ENCODE measurements at places on chromosomes 11 and 22.
A peak's percentile ranks its signal among the peaks of the same experiment; 100 is the strongest.

DNA sequence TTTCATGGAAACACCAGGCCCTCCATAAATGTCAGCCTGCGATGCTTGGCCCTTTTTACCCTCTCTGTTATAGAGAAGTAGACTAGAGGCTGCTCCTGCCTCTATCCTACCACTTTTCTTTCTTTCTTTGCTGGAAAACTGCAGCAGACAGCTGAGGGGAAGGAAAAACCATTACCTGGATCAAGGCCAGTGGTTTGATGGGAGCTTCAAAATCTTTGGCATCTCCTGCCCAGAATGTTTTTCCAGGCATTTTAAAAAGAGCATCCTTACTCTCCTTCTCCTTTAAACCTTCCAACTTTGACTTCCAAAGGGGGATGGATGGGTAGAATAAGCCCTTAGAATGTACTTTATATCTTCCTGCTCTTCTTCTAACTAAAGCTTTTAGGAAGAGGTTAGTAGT lies 44.9 kb downstream of the EXT2 start:
- no peak for DNase-seq

DNA sequence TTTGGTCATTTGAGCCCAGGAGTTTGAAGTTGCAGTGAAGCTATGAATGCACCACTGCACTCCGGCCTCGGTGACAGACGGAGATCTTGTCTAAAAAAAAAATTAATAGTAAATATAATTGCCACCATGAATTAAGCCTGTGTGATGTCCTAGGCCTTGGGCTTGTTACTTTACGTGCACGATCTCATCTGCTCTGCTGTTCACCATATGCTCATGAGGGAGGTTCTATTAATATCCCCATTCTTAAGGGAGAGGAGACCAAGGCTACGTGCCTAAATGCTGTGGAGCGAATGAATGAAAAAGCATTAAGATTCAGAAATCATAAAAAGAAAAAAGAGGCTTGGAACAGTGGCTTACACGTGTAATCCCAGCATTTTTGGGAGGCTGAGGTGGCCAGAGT lies 2.6 kb upstream of the ATG2A start:
- DNase-seq, result no peak

DNA sequence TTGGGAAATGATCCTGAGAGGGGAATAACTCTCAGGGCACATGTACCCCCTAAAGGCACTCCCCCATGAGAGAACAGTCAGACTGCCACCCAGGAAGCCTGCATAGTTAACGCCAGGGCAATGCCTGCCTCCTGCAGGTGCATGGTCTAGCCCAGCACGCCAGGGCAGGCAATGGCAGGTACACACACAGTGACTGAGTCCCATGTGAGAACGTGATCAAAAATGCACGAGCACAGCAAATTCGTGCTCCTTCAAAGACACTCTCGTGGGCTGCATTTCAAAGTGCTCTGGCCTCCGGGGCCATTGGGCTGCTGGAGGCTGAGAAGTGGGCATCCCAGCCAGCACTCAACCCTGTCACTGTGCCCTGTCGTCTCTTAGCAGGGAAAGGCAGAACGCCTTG lies 79.7 kb downstream of the SHANK2 start:
- DNase-seq, result no peak

DNA sequence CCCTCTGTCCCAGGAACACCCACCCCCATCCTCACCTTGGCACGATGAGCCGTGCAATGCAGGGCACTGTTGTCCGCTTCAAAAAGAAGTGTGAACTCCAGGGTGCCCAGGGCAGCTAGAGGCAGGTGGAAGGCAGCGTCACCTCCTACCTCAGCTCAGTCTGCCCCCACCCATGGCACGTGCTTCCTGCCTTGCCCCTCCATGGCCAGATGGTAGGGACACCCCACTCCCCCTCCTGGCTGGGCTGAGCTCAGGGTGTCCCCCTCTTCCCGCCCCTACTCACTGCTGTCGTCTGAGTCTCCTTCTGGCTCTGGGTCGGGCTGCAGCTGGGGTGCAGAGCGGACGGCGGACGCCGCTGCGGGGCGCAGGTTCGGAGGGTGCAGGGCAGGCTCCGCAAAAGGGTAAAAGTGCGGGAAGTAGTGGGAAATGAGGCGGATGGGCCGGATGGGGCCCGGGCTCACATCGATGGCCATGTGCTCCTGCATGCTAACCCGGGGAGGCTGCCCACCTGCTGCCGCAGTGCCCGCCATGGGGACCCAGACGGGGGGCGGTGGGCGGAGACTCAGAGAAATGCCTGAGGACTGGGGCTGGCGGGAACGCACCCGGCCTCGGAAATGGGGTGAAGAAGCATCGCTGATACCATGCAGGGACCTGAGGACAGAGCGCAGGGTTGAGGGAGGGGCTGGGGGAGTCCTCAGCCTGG lies 9.1 kb downstream of the NDUFV1 start:
- no peak for DNase-seq

DNA sequence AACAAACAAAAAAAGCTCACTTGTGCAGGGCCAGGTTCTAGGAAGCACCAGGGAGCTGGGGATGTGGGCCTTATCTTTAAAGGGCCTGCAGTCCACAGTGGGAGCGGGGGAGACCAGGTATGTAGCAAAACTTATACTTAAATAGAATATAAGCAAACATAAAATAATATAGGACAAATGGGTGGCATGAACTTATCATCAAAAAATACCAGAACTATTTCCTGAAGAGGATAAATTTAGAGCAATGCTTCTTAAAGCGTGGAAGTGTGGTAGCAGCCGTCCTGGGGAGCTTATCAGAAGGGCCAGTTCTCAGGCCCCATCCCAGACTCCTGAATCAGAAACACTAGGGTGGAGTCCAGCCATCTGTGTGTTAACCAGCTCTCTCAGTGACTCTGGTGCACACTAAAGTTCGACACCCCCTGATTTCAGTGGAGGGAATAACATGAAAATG lies 9.3 kb downstream of the VPS26B start:
- no peak for DNase-seq

DNA sequence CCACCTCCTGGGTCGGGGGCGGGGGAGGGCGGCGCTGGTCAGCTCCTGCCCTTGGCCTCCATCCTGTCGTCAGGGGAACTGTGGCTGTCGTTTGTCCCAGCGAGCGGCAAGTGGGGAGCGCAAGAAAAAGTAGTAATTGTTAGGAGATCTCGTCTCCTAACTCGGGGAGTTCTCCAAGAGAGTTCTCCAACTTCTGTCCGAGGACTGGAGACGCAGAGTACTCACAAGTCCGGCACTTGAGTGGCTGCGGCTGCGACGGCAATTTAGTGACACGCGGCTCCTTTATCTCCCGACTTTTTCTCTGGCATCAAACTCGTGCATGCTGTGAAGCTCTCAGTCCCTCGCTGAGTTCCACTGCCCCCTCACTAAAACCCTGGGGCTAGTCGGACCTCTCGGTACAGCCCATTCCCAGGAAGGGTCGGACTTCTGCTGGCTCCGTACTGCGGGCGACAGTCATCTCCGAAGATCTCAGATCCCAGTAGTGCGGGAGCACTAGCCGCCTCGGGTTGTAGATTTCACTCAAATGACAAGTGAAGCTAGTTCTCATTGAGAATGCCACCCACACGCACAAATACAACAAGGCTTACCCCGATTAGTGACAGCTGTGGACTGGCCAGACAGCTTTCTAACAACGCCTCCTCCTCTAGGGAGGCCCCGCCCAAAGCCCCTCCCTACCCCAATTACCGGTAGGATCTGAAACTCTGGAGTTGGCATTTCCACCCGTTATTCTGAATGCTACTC lies at the start of gene PGR:
PGR (minus strand) TSS at position 611 of the 741 bp plus-strand sequence. CDS start 743 bp downstream, outside the sequence.
- DNase-seq, result peak; percentile 20

DNA sequence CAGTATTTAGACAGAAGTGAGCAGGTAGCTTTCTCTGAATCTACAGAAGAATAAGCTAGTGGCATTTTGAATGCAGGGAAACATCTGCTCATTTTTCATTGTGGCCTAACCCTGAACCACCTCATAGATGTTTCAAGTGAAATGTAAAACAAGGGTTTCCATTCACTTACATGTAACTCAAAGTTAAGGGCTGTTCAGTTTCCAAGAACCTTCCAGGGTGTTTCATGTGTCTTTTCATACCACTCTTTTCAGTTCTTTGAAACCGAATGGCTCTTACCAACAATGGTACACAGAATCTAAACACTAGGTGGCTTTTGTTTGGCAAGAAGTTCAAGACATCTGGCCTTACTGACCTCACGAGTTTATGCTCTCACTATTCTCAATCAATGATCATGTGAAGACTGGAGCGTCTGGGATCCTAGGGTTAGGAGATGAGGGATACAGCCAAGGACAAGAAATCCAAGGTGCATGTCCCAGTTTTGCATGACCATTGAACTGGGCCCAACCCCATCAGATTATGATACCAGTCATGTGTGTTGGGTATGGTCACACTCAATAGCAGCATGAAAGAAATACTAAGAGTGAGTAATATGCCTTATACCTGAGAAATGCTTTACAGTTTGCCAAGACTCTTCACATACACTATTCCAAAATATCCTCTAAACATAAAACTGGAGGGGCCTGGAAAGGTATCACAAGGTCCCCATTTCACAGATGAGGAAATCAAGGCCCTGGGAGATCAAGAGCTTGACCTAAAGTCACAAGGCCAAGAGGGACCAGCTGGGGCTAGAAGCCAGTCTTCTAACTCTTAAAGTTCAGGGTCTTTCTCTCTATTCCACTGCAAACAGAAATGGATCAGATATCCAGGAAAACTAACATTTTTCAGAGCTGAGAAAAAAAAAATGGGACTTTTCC lies 92.7 kb downstream of the ETS1 start:
- DNase-seq, result peak; percentile 26

GRCh38 chr11:67352546-67353316 lies 615 bp downstream of the POLD4 start:
- no peak for DNase-seq

DNA sequence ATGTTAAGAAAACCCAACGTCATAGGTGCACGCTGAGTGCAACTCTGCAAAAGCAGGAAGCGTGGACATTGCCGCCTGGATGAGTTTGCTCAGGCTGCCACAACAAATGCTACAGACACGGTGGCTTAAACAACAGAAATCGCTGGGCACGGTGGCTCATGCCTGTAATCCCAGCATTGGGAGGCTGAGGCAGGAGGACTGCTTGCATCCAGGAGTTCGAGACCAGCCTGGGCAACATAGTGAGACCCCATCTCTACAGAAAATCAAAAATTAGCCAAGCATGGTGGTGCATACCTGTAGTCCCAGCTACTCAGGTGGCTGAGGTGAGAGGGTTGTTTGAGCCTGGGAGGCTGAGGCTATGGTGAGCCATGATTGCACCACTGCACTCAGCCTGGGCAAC lies 13.4 kb upstream of the PGA3 start:
- no peak for DNase-seq

GRCh38 chr11:33847251-33847650 lies 44.6 kb downstream of the LMO2 start:
- DNase-seq, result peak; percentile 14

DNA sequence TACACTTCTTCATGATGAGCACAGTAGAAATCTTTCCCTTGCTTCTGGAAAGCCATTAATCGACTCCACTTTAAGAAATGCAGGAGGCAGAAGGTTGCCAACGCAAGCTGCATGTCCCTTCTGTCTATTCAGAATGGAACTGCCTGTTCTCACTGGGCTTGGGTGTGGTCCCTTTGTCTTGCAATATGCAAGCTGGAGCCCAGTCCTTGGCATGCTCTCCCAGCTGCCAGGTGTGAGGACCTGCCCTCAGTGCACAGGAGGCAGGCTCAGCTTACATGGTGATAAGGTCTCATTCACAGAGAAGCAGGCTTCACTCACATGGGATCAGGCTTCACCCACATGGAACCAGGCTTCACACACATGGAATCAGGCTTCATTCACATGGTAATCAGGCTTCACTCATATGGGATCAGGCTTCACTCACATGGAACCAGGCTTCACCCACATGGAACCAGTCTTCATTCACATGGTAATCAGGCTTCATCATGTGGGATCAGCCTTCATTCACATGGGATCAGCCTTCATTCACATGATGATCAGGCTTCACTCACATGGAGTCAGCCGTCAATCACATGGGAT lies 59.2 kb upstream of the USP47 start:
- no peak for DNase-seq

GRCh38 chr11:72584293-72584938 lies 89.8 kb downstream of the PDE2A start:
- DNase-seq, result peak; percentile 38

GRCh38 chr11:33039274-33040032 lies at the start of gene TCP11L1:
TSS of gene TCP11L1 (plus strand) at chr11:33039572. CDS start at chr11:33043774, 4,202 bp downstream.
- peak; percentile 91 for DNase-seq

- no peak for DNase-seq
Observed at GRCh38 chr11:70555078-70555477, 156.7 kb downstream of the CTTN start.

DNA sequence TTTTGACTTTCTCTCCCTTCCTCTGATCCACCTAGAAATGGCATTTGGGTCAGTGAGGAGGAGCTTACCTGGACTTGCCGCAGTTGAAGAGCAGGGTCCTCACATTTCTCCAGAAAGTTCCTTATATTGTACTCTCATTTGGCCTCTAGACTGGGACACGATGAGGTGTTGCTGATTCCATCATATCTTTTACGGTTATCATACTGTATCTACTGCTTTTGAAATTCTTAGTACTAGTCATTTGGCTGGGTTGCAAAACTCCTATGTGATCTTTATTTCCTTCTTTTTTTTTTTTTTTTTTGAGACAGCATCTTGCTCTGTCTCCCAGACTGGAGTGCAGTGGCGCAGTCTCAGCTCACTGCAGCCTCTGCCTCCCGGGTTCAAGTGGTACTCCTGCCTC lies 58.7 kb upstream of the FAM181B start:
- DNase-seq, result no peak

DNA sequence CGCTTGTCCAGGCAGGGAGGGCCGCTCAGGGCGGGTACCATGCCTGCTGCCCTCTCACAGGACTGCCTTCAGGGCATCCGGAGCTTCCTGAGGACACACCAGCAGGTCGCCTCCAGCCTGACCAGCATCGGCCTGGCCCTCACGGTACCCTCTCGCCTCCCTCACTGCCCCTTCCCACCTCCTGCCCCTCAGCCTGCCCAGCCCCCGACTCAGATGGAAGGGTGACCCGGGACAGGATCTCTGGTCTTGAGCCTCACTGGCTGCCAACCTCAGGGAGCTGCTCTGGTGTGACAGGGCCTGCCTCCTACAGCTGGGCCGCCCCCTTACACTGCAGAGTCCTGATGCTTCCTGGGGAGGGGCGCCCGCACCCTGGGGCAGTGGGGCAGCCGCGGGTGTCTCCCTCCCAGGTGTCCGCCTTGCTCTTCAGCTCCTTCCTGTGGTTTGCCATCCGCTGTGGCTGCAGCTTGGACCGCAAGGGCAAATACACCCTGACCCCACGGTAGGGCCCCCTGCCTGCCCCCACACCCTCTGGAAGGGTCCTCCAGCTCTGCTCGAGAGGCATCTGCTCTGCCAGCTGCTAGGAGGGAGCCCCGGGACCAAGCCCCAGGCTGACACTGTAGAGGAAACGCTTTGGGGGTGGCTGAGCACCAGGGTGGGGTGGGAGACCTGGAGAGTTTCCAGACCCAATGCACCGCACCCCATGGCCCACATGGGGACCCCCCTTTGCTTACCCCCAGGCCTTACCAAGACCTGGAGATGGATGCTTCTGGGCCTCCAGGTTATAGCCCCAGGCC lies 14.6 kb downstream of the TSPAN32 start:
- DNase-seq, result no peak

GRCh38 chr11:29616611-29617010 lies 400.2 kb downstream of the KCNA4 start:
- peak; percentile 29 for DNase-seq
